ENCODE measurements at places on chromosomes 16 and 17. TPM values are rescaled to one million over a fixed set of nuclear protein-coding genes. Genes with fewer than 3 reads are reported as not detected.

- DNase-seq = no peak
Measured at GRCh38 chr17:60327134-60327900, 64.6 kb downstream of the USP32 start.

DNA sequence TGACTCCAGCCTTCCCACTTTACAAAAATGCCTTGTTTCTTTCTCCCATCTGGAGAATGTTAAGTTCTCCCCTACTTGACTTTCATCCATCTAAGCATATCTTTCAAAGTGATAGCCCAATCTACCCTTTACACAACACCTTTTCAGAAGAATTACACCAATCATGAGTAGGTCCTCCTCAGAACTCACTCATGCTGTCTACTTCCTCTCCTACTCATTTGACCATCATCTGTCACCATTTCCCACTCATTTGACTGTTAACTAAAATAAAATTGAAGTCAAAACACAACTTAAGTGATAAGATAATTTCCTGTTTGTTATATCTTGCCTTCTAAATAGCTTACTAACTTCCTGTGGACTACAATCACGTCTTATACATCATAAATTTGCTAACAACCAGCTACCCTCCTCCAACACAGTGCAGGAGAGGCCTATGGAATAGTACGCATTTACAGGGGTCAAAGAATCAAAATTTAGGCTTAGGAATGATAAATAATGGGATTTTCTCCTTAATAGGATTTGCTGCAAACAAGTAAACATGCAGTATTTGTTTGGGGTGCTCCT lies 16.1 kb downstream of the KCNJ16 start:
- DNase-seq = no peak

DNA sequence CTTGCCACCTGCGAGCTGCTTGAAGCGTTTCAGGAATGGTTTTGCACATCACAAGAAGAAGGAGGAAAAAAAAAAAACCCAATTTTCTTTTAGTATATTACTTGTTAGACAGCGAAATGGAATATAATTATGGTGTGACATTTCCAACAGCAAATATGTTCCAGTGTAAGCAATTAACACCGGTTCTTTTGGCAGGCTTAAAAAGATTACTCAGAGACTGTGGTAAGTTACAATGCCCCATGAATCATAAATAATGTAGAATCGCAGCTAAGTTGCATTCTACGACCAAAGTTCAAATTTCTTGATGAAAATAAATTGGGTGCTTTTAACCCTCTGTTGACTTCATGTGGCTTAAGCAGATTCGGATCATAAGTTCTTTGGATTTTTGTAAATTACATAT lies 245.2 kb downstream of the XYLT1 start:
- DNase-seq = no peak

Gene CDH5
- 23.5 TPM for total RNA-seq

Data from spinal cord (tissue), 10 donors.